ENCODE measurements at places on chromosomes 4 and X.

- DNase-seq, result no peak
These were observed 53.9 kb upstream of the RPS6KA3 start for GRCh38 chrX:20320461-20321159.

DNA sequence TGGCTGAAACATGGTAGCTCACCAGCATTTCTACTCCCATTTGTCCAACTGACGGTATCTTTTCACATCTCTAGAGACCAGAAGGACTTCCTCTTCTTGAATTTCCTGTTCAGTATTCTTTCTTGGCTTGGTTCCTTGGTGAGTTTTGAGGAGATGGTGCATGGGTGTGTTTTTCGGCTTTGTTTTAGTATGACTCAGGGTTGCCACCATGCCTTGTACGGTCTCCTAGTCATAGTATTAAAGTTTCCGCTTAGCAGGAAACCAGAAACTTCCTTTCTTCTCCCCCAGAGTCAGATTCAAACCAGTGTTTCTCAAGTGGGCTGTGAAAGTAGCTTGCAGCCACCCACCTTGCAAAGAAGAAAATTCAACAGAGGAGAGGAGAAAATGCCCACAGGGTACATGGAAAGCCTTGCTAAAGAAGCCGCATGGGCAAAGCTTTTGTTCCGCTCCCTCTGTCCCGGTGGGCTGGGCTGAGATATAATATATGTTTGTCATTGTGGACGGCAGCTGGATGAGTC is 5.7 kb downstream of the CD99 start:
- DNase-seq, result no peak

DNA sequence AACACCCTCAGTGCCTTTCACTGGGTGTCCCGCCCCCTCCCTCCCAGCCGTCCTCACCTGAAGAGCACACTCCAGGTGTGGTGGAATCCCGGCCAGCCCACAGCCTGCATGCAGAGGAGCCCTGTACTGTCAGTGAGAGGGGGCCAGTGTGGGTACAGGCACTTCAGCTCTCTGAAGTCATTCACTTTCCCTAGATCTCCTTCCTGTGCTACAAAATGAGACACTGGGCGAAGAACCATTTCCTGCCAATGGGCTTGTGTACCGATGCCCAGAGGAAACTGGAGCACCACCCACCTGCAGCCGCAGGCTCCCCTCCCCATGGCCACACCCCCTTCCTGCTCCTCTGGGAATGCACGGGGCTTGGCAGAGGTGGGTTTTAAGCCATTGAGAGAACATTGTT is 73.9 kb upstream of the C4orf50 start:
- DNase-seq, result no peak

DNA sequence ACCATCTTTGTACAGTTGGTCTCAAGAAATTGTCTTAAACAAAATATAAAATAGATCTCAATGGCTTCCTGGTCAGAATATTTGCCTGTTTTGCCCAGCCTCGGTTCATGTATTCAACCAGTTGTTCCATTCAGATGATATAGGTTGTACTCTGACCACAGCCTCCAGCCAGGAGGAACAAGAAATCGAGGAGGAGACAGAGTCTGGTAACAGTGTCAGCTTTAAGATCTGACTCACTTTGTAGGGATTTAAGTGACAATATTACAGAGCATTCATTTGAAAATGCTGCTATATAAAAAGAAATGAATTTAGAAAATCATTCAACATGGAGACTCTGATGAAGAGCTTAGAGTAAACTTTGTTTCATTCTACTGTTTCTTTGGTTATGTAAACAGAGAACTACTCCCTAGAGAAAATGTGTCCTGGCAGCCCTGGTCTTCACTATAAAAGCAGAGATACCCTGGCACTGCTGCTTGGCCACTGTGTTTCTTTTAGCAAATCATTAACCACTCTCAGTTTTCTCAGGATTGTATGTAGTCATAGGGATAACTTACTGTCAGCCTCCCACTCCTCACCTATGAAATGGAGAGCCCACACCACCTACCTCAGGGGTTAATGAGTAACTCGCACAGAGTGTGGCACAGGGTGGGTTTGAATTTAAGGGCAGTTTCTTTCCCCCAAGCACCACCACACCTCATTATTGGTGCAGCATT is 53.5 kb downstream of the PAGE2 start:
- no peak for DNase-seq

DNA sequence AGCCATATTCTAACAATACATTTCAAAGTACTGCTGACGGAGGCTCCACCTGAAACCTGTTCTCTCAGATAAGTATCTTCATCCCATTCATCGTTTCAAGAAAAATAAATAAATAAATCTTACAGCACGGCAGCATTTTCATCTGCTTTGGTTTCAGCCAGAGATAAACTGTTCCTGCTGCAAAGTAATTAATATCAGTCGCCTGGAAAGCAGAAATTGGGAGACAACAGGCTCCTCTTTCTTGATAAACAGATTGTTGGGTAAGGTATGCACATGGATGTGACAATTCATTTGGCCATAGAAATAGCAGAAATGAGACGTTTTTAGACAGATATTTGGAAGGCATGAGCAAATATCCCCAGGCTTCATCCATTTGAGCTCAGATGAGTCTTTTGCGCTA is 110.4 kb downstream of the PPARGC1A start:
- no peak for DNase-seq

- no peak for DNase-seq
These were observed 105.1 kb upstream of the LIMCH1 start for GRCh38 chr4:41432881-41433280.

DNA sequence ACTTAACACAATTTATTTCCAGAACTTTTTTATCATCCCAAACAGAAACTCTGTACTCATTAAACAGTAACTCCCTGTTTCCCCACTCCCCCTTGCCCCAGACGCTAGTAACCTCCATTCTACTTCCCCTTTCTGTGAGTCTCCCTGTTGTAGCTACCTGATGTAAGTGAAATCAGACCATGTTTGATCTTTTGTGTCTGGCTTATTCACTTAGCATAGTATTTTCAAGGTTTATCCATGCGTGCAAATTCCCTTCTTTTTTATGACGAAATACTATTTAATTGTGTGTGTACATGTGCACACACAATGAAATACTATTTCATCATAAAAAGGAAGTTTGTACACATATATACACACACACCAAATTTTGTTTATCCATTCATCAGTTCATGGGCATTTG is 5.2 kb downstream of the PKD2 start:
- no peak for DNase-seq

- DNase-seq, result no peak
These were observed 138.0 kb upstream of the USP9X start for GRCh38 chrX:40947276-40947675.

GRCh38 chrX:50206753-50207152 is 2.2 kb downstream of the CCNB3 start:
- DNase-seq, result no peak

- no peak for DNase-seq
These were observed 2.1 kb upstream of the TMEM131L start for GRCh38 chr4:153464068-153464467.

- no peak for DNase-seq
These were observed 70.6 kb upstream of the ANK2 start for GRCh38 chr4:112978691-112979472.

DNA sequence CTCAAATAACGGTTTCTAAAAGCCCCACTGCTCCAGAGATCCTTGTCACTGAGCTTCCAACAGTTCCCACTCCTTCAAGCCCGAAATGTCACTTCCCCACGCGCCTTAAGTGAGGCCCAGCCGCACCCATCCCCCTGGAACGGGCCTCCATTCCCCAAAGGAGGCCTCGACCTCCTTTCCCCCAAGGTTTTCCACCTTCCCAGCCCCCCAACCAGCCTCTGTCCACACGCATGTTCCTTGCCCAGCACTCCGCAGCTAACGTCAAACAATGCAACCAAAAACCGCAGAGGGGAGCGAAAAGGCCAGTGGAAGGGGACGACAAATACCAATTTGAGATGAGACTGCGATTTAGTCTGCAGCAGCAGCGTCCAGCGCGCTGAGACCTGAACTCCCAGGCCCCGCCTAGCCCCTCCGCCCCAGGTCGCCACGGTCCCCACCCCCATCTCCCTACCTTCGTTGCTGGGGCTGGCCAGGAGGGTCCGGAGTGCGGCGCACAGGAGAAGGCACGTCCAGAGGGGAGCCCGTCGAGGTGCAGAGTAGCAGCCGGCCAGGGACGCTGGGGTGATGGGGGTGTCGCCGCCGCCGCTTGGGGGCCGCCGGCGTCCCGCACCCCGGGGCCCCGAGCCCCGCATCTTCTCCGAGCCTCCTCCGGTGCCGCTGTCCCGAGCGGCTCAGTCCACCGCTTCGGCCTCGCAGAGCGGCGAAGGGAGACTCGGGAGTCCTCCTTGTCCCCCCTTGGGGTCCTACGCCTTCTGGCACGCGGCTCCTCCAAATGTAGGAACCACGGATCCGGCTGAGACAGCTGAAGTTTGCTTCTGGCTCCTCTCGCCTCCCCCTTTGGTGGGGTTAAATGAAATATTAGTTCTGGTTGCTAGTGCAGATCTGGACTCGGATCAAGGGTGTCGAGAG is 924 bp downstream of the EPHA5 start:
- no peak for DNase-seq

GRCh38 chrX:155246748-155247147 is 17.5 kb downstream of the RAB39B start:
- no peak for DNase-seq

DNA sequence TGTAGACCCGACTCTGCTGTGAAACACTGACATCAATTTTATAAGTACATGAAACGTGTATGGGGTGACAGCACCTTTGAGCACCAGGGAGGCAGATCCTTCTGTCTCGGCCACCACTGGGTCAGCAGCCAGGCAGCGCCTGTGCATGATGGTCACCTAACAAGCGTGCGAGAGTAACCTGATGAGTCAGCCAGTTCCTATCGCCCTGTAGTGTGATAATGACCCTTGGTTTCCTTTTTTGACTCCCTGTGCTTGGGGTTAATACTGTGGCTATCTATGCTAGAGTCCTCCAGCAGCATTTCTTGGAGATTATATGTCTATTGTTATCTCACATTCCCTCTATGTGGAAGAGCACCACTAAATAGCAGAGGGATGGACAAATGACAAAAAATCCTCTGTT is 101.6 kb downstream of the NPNT start:
- no peak for DNase-seq

- no peak for DNase-seq
These were observed 28.5 kb downstream of the MOB1B start for GRCh38 chr4:70930530-70931256.

GRCh38 chr4:143017210-143017609 is 167.5 kb upstream of the USP38 start:
- DNase-seq, result no peak

DNA sequence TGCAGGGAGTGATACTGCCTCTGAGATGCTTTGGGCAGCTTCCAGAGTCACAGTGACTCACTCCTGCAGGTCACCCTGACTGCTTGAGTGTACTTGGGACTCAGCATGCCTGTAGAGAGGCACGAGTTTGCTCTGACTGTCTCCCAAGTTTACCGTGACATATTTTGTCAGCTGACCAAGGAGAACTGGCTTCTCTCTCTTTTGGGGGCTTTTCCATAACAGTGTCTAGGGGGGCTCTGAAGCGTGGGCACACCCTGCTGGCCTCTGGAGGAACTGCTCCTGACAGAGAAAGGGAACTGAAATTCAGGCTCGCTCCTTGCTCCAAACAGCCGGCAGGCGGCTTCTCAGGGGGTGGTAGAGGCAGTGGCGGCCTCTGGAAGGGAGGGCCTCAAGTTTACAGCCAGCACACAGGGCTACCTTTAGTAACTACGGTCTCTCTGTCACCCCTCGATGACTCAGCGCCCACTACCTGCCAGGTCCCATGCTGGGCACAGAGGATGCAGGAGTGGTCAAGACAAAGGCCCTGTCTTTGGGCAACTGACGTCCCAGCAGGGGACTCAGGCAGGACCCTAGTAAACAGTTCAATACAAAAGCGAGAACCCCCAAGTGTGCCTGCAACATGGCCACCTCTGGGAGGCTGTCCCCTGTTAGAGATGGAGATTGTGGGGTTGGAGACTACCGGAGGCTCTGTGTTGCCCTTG is 17.8 kb downstream of the ZNF185 start:
- DNase-seq, result no peak

GRCh38 chr4:124854968-124855367 is 142.4 kb upstream of the ANKRD50 start:
- DNase-seq, result no peak

- DNase-seq, result no peak
These were observed 196.6 kb downstream of the PRDM5 start for GRCh38 chr4:120725639-120726580.

GRCh38 chr4:169921732-169922131 is 104.5 kb downstream of the MFAP3L start:
- no peak for DNase-seq

DNA sequence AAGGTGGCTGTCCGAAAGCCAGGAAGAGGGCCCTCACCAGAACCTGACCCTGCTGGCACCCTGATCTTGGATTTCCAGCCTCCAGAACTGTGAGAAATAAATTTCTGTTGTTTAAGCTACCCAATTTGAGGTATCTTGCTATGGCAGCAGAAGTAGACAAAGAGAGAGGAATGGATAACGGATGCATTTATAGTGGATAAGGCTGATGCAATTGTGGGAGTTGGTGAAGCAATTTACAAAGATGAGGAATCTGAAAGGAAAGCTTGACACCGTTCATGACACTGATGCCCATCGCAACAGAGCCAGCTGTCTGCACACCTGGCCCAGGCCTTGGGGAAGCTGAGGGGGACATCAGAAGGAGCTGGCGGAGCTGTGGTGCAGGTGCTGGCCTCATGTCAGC is 35.7 kb upstream of the MSL3 start:
- no peak for DNase-seq

DNA sequence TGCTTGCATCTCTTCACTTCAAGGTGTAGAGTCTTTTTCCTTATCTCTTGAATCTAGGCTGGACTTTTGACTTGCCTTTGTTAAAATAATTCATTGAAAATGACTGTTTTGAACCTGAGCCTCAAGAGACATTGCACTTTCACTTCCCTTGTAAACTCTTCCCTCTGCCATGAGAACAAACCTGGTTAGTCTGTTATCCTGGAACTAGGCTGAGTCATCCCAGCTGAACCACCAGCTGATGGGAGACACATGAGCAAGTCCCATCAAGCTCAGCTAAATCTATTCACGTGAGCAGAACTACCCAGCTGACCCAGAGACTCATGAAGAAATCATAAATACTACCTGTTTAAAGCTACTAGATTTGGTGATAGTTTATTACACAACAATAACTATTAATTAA is 202.3 kb upstream of the CENPE start:
- no peak for DNase-seq

GRCh38 chrX:15471028-15471427 is 22.1 kb downstream of the PIR start:
- DNase-seq, result peak; percentile 2

GRCh38 chr4:155179216-155179615 is 29.2 kb upstream of the NPY2R start:
- no peak for DNase-seq

- no peak for DNase-seq
These were observed 228.7 kb downstream of the OPHN1 start for GRCh38 chrX:68204521-68205038.
